Fibroblast of the aortic adventitia (primary cell): ENCODE measurements at places on chromosomes 1 and 21. TPM values are rescaled to one million over a fixed set of nuclear protein-coding genes. Genes with fewer than 3 reads are reported as not detected.

DNA sequence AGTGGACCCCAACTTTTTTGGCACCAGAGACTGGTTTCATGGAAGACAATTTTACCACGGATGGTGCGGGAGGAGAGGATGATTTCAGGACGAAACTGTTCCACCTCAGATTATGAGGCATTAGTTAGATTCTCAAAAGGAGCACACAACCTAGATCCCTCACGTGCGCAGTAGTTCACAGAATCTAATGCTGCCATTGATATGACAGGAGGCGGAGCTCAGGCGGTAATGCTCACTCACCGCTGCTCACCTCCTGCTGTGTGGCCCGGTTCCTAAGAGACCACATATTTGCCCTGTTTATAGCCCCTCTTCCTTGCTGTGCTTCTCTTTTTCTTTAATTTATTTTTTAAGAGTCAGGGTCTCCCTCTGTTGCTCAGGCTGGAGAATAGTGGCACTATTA lies 4.6 kb downstream of the NTRK1 start:
- DNase-seq = no peak

DNA sequence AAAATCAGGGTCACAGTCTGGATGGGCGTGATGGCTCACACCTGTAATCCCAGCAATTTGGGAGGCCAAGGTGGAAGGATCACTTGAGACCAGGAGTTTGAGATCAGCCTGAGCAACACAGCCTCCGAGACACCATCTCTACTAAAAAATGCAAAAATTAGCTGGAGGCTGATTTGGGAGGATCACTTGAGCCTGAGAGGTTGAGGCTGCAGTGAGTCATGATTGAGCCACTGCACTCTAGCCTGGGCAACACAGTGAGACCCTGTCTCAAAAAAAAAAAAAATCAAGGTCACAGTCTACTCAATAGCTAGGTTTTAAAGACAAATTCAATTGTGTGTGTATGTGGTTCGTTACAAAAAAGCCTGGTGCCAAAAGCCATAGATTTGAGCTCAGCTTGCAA lies 34.4 kb downstream of the TRIM67 start:
- DNase-seq = no peak

- DNase-seq = peak; percentile 64
Measured at GRCh38 chr21:28822486-28823335, 170.0 kb downstream of the LTN1 start.

GRCh38 chr1:17122521-17123164 lies 3.4 kb upstream of the PADI2 start:
- peak; percentile 19 for DNase-seq

DNA sequence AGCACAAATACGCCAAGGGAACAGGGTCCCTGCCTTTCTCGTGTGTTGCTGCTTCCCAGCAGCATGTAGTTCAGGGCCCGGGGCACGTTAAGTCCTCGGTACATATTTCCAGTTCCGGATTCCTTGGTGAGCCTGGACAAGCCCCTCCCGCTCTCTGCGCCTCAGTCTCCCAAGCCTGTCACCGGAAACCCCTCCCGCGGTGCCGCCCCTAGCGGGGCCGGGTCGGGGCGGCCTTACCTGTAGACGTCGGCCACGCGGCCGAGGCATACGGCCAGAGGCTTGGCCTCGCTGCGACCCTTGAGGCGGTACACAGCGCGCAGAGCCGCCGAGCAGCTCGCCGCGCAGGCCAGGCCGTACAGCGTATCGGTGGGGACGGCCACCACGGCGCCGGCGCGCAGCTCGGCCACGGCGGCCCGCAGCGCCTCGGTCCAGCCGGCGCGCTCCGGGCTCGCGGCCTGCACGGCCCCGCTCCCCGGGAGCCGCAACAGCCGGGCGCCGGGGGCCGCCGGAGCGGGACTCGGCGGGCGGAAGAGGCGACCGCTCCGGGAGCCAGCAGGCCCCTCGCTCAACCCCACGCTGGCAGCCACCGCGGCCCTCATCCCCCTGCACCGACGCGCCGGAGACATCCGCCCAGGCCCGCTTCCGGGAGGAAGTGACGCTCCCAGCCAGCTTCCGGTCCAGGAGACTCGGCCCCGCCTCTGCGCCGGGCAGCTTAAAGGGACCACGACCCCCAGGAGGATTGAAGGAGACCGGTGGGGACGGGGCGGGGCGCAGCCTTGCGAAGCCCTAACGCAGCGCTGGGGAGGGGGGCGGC lies at the start of the genes C1orf122 and YRDC:
Gene C1orf122, plus strand, starts transcription at position 236 of the 814 bp plus-strand sequence. CDS start 615 bp downstream, outside the sequence.
Gene YRDC, minus strand, starts transcription at position 654 of the 814 bp plus-strand sequence. Its CDS starts 28 bp downstream, at position 626.
- DNase-seq = peak; percentile 88

The BARHL2 gene
- not detected in 2 replicates for total RNA-seq
